ENCODE measurements at places on chromosomes 16 and 17.
A peak's percentile ranks its signal among the peaks of the same experiment; 100 is the strongest.

DNA sequence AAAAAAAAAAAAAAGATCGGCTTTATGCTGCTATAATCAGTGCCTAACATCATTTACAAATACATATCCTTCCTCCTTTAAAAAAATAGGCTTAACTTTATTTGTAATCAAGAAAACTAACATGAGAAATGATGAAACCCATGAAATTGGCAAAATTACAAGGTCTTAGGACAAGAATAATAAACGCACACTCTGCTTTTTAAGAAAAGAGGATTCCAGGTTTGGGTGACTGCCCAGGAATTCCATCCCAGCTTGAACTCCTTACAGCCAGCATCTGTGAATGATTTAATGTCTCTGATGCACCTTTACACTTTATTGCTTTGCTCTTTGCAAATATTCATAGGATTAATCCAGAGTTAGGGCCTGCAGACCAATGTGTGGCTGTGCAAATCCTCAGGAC, 196.0 kb downstream of the CBLN1 start:
- no peak for DNase-seq

GRCh38 chr16:73054125-73054484, 6.2 kb upstream of the ZFHX3 start:
- DNase-seq = no peak

- no peak for DNase-seq
These were observed 2.1 kb downstream of the IFT20 start for GRCh38 chr17:28333083-28333746.

- DNase-seq = peak; percentile 92
These were observed 33.9 kb downstream of the JPH3 start for GRCh38 chr16:87636050-87636684.

GRCh38 chr17:65402513-65403496, 158.6 kb downstream of the AXIN2 start:
- no peak for DNase-seq

DNA sequence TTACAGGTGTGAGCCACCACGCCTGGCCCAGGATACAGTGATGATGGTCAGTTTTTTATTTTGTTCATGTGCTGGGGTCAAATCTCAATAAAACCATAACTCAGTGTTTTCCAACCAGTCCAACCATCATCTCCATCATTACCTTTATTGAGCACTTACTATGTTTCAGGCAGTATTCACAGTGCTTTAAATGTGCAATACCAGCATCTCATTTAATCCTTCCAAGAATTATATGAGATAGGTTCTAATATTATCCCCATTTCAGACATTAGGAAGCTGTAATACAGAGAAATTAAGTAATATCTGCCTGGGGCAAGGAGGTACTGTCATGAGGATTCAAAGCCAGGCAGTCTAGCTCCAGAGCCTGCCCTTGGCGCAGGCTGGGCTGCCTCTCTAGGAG, 36.9 kb upstream of the TANGO6 start:
- no peak for DNase-seq

GRCh38 chr16:17335826-17336529, 134.8 kb downstream of the XYLT1 start:
- peak; percentile 45 for DNase-seq

DNA sequence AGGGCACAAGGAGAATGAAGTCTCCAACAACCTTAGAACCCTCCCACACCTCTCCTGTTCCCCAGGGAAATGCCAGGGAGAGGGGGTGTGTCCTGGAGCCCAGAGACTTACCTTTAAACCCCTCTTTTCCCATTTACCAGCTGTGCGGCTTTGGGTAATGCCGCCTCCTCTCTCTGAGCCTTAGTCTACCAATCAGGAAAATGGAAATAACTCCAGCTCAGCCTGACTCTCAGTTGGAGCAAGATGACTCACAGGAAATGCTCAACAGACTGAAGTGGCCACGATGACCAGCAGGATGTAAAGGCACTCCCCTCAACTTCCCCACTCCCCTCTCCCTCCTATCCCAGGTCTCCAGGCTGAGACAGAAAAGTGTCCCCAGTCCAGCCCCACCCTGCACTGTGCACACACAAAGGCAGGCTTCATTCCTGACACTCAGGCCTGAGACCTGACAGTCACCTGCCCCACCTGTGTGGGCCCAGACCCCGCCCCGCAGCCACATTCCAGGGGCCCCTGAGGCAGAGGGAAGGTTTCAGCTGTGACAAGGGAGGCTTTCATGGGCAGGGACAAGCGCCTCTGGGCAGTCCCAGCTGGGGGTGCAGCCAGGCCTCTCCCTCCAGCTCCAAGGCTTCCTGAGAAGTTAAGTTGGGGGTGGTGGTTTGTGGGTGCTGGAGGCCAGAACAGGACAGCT, 3.0 kb upstream of the KRT15 start:
- DNase-seq = peak; percentile 51

- DNase-seq = peak; percentile 94
These were observed 941 bp upstream of the FBXL20 start for GRCh38 chr17:39402244-39402889.

All from suppressor macrophage treated with lipopolysaccharide for 4 hours (primary cell).